ENCODE measurements at places on chromosomes 7 and 10.

GRCh38 chr7:82594665-82595064, 151.1 kb upstream of the CACNA2D1 start:
- DNase-seq, result no peak

- DNase-seq, result no peak
These were observed 308.7 kb downstream of the ANKRD30A start for GRCh38 chr10:37434091-37434490.

GRCh38 chr10:86804805-86805204, 48.4 kb downstream of the BMPR1A start:
- DNase-seq, result no peak

GRCh38 chr7:29167721-29168120, 21.4 kb upstream of the CPVL start:
- DNase-seq, result no peak

- no peak for DNase-seq
These were observed 309.3 kb downstream of the TCERG1L start for GRCh38 chr10:131002031-131002861.

All from ureter (tissue), 1 donor.